ENCODE measurements at places on chromosomes 13 and 19.
A peak's percentile ranks its signal among the peaks of the same experiment; 100 is the strongest.

DNA sequence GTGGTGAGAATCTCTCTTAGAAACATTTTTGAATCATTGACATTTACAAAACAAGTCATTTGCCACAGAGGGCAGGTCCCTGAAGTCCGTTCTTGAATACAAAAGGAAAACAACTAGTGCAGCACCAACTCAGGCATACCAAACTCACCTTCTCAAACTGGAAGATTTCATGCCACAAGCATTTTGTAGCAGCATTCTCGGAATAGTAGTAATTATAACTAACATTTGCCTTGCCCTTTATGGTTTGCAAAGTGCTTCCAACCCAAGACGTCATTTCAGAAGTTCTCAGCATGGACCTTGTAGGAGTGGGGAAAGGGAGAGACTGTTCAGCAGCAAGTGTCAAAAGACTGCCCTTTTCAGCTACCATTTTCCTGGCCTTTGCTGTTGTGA, 344.6 kb downstream of the RFC3 start:
- DNase-seq: no peak

DNA sequence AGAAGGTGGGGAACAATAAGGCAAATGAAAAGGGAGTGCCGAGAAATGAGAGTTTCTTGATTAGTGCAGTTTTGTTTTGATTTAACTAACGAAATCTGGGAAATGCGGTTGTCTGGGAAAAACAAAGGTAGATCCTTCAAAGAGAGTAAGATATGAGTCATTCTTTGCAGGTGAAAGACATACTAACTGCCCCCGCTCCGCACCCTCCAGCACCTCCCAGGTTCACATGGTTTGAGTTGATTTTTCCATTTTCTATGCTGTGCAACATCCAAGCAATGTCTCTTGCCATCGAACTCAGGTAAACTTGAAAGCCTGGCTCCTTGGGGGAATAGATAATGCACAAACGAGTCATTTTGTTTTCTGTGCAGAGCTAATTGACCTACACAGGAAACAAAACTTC, 84.1 kb upstream of the KLF12 start:
- DNase-seq: peak; percentile 3

GRCh38 chr13:80481588-80481987, 140.7 kb upstream of the SPRY2 start:
- DNase-seq: no peak

GRCh38 chr19:7535047-7535997, at the start of gene PNPLA6:
TSS of gene PNPLA6 (plus strand) at chr19:7535717. CDS start at chr19:7535789, 72 bp downstream.
- DNase-seq: peak; percentile 91

GRCh38 chr13:113954046-113954835, 19.6 kb downstream of the C13orf46 start:
- DNase-seq: no peak

DNA sequence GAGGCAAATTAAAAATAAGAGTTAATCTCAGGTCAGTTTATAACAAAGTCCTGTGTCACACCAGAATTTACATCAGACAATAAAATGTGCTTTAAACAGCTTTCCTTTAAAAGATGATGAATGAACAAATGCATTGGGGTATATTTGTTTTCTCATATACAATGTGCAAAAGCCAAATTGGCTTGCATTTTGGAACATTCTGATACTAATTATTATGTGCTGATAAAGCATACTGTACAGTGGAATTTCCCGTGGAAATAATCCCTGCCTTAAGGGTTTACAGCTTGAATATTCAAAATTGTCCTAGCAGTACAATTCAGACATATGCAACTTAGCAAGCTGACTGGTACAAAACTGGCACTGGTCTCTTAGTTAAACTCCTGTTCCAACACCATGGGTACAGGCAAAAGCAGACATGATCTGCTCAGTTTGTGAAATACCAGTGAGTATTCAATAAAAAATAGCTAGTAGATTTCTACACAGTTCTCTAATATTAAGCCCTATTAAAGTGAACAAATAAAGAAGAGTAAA, 373.4 kb downstream of the SLITRK1 start:
- no peak for DNase-seq

DNA sequence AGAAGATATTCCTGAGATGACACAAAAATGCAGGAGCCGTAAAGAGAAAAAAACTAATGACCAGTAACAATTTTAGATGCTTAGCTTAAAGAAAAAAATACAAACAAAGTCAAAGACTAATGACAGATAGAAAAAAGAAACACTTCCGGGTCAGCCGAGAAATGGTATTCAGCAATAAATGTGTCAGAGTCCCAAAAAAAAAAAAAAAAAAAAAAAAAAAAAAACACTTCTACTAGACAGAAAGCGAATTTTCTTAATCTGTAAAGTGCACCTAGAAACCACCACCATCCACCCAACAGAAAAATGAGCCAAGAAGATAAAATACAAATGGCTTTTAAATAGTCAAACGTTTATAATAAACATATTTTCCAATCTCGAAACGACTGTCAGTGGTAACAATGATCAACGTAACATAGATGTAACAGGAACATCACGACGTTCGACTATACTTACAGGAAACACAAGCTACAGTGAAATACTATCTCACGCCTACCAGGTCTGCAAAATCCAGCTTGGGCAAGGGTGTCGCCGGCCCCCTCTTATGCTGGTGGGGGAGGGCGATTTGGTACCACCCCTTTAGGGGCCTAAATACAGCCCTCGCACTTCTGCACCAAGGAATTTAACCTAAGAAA, 10.6 kb downstream of the ABHD17A start:
- no peak for DNase-seq

DNA sequence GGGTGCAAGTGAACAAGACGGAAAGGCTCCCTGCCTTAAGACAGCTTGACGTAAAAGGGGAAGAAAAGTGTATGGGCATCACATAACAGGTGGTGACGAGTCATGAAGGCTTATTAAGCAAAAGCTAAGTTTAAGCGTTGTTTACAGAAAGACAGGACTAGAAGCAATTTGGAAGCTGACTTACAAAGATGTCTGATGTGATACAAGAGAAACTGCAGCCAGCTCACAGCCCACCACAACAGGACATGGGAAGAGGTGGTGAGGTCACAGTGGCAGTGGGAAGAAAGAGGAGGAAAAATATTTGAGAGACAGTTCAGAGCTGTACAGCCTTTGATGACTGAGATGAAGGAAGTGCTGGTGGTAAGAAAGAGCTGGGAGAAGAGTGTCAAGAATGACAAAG, 181.6 kb downstream of the KLF12 start:
- DNase-seq: no peak

DNA sequence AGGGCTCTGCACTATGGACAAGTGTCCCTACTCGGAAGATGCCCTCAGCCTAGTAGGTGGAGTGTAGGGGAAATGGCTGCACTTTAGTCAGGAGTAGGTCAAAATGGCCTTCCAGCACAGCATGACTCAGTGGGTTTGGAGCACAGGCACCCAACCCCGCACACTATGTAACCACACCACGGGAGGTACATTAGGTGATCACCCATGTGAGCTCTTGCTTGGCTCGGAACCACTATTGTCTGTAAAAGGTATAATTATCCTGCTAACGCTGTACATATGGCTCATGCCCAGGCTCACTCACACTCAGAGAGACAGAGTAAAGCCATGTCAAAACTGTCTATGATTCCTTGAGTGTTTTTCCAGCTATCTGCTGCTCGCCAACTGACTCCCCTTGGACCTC, 156.9 kb upstream of the DACH1 start:
- no peak for DNase-seq

- DNase-seq: no peak
Measured at GRCh38 chr19:18906605-18907519, 10.9 kb upstream of the CERS1 start.

DNA sequence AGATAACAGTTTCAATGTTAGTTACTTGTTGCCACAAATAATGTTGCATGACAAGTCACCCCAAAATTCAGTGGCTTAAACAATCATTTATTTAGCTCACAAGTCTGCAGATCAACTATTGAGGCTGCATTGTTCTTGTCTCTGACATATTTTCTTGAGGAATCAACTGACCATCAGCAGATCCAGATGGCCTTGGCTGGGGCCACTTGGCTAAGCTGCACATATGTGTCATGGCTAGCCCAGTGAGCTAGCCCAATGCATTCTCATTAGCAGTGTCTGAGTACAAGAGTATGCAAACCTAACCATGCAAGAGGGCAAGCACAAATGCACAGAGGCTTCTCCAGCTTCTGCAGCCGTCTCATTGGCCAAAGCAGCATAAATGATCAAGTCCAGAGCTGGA, 180.4 kb downstream of the DNAJC15 start:
- no peak for DNase-seq

- no peak for DNase-seq
Measured at GRCh38 chr19:34230820-34231219, 23.5 kb upstream of the GARRE1 start.

- DNase-seq: no peak
Measured at GRCh38 chr13:111280681-111281585, 39.5 kb upstream of the TEX29 start.

DNA sequence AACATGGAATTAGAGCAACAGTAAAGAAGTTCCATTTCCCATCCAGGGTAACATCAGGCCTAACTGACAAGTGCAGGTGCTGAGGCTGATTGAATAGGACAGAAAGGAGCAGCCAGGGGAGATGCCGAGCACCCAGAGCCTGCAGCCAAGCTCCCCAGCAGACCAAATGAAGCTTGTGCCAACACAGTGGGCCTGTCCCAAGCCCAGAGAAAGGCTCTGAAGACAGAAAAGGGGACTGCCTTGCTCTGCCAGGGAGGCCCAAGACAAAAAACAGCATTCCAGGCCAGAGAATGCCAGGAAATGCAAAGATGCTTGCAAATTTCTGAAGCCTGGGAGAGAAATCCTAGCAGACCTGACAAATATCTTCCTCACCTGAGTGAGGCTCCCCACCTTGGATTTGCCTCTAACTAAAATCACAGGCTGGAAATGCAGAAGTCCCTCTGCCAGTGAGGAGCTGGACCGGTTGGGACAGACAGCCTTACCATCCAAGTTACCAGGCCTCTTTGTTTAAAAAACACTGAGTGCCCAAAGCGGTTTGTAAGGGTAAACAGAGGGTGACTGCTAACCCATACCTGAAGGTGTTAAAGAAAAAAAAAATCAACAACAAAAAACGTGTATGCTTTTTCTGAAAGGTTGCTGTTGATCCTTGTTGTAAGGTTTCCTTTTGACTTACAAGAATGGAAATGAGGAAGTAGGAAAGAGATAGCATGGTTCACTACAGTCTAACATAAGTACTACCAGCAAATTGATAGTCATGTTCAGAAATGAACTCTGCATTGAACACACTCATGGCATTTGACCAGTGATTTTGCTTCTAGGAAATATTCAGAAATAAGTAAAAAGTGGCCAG, 11.8 kb upstream of the HMGB1 start:
- DNase-seq: no peak

DNA sequence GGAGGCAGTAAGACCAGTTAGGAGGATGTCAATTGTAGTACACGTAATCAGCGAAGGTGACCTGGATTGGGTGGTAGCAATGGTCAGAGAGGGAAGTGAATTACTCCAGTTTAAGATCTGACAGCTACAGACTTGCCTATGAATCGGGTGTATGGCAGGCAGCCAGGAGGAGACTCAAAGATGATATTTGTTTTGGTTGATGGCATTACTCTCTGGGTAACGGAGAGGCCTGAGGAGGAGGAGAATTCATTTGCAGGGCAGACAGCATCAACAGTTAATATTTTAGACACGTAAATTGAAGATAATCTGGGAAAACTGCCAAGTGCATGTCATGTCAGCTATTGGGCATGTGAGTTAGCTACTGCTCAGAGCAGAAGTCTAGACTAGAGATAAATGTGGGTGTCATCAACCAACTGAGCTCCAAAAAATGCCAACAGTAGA, 109.2 kb downstream of the SGCG start:
- no peak for DNase-seq

DNA sequence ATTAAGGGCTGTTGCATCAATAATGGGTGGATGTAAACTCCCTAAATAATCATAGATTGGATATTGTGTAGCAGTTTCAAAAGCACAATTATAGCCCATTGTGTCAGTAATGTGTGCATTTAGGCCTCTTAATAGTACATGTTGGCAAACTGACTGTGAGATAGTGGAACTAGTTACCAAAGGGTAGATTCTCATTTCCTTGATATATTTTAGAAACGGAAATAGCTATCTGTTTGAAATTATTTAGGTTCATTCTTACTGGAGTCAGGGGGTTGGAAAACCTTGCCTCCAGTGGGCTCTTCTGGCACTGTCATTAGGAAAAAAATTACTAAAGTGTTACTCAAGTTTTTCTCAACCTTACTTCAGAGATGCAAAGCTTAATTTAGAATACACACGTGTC, 1074.9 kb downstream of the PCDH17 start:
- DNase-seq: no peak

GRCh38 chr19:51627491-51628138, 2.6 kb downstream of the SIGLEC5 start:
- DNase-seq: no peak

GRCh38 chr19:47232422-47233211, 1.6 kb upstream of the BBC3 start:
- peak; percentile 11 for DNase-seq

GRCh38 chr19:29079356-29080032, 133.5 kb downstream of the UQCRFS1 start:
- no peak for DNase-seq

DNA sequence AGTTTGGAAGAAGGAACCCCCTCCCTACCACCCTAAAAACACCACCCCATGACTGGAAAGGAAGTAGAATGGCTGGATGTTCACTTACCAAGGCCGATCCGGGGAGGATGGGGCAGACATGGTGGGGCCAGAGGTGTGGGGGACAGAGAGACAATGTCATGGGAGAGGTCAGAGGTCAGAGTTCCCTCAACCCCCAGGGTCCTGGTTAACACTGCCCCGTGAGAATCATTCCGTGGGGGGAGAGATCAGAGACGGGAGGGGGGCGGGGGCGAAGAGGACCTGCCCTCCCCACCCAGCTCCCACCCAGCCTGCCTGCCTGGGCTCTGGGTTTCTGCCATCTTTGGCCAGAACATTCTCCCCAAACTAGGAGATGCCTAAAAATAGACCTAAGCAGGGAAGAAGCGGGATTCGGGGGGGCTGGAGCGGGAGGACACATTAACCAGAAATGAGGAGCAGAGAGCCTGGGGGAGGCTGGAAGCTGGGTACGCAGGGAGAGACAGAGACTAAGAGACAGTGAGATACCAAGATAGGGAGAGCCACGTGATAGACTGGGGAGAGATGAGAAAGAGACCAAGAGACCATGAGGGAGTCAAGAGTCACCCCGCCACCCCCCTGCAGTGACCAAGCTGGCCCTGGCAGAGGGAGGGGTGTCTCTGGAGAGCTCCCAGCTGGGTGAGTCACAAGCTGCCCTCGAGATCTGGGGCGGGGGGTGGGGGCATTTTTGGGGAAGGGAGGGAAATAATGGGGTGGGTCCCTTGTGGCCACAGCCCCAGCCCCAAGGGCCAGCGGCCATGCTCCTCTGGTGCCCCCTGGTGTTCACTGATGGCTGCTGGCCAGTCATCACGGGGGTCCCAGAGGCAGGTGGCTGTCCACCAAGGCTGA, 6.1 kb upstream of the KANK2 start:
- DNase-seq: peak; percentile 23

GRCh38 chr13:50334115-50334778, 319.0 kb downstream of the KCNRG start:
- no peak for DNase-seq
